NCI-H748 treated with DMSO at 0.1 percent for 48 hours (cell line): ENCODE measurements at places on chromosomes 4 and X.

DNA sequence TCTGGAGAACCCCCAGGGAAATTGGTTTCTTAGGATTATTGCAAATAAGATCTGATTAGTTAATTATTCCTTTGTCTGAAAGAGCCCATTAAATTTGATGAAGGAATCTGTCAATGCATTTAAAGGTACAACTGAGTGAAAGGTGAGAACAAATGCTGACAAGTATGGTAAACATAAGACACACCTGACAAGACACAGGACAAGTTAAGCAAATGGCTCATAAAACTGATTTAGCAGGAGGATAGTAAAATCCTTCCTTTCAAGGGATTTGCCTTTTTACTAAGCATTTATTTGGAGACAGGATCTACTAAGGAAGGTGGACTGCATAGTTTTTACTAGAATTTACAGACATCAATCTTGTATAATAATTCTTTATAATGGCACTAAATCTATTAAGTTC, 553.9 kb downstream of the SPRY1 start:
- DNase-seq = no peak

DNA sequence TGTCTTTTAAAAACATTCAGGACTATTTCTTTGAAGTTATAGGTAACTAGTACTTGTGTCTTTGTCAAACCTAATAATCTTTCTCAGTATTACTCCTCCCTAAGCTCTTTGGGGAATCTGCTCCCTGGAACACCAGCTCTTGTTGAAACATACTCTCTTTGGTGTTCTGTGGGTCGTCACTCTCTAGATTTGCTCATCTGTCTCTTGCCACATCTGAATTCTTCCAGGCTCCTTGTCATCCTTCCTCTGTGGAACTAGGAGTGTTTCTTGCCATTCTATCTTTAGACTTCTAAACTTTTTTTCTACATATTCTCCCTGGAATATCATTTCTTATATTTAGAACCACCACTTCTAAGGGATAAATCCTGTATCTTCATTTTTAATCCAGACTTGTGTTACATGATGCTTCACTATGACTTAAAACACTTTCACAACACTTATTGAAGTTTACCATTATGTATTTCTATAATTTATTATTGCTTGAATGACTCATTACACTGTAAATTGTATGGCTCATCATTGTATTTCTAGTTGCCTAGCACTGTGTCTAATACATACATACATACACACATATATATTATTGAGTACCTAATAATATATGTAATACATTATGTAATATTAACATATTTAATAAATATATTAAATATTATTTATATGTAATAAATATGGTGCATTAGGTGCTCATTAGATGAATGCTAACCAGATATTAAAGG, 186.1 kb downstream of the TMA16 start:
- no peak for DNase-seq

GRCh38 chr4:116073051-116073450, 959.6 kb upstream of the NDST4 start:
- DNase-seq = no peak

DNA sequence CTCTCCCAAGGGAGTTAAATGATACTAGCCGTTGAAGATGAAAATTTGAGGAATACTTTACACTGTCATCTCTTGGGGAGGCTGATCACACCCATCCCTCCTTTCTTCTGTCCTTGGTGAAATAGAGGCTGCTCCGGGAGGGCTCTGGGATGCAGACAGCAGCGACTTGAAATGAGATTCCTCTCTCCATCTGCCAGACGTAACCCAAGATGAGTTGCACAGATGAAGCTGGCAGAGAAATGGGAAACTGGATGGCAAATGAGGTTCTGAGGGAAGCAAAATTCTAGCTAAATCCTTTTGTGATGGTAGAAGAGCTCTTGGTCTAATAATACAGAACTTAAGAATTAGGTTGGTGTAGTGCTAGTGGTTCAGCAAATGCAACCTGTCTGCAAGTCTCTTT, 201.4 kb downstream of the AASDH start:
- no peak for DNase-seq

DNA sequence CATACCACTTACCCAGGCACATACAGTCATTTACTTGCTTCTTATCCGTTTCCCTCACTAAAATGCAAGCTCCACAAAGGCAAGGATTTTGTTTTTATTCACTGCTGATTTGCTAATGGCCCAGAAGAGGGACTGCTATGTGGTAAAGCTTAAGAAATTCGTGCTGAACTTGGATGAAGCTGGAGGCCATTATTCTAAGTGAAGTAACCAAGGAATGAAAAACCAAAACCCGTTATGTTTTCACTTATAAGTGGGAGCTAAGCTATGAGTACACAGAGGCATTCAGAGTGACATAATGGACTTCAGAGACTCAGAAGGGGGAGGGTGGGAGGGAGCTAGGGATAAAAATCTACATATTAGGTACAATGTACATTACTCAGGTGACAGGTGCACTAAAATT, 47.2 kb downstream of the RAB33B start:
- DNase-seq = no peak

DNA sequence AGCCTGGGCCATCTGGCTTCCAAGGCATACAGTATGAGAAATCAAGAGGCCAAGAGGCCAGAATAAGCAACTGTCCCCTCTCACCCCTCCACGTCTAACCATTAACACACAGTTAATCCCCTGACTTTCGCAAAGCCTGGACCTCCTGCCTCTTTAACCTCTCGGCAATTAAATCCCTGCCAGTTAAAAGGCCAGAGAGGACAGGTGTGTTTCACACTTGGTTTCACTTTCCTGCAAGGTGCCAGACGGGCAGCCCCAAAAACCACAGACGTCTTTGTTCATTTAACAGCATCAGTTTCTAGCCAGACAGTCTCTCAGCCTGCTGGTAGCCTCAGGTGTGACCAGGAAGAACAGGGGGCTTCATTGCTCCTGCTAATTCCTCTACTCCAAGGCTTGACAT, 91.1 kb upstream of the KIT start:
- DNase-seq = no peak

DNA sequence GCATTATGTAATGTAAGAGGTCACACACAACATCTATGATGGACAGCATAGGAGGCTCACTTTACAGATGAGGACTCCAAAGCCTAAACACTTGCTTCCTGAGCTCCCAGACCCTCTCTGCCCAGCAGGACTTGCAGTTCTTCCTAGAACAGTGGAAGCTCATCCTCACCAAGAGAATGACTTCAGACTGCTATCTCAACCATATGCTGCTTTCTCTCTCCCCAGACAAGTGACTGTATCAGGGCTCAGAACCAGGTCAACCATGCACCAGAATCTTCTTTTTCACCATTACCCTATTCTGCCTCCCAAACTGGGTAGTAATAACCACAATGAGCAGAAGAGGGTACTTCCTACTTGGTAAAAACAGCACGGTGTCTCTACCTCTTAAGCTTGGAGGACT, 12.2 kb downstream of the RNF150 start:
- no peak for DNase-seq

DNA sequence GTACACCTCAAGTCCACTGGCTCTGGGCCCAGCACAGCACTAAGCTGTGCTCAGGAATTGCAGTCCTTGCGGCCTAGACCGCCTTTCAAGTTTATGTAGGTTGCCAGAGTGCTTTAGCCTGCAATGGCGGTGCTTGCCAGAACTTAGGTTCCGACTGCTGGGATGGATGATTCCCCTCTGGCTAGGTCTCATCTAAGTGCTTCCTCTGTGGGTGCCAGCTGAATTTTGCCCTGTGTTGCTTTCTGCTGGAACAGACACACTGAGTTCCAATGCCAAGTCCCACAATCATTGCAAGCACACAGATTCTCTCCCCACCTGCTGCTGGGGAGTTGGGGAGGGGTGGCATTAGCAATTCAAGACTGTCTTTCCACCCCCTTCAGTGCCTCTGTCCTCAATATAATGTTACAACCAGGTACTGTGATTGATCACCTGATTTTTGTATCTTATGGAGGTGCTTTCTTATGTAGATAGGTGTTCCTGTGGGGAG, 129.5 kb downstream of the GRID2 start:
- DNase-seq = no peak

DNA sequence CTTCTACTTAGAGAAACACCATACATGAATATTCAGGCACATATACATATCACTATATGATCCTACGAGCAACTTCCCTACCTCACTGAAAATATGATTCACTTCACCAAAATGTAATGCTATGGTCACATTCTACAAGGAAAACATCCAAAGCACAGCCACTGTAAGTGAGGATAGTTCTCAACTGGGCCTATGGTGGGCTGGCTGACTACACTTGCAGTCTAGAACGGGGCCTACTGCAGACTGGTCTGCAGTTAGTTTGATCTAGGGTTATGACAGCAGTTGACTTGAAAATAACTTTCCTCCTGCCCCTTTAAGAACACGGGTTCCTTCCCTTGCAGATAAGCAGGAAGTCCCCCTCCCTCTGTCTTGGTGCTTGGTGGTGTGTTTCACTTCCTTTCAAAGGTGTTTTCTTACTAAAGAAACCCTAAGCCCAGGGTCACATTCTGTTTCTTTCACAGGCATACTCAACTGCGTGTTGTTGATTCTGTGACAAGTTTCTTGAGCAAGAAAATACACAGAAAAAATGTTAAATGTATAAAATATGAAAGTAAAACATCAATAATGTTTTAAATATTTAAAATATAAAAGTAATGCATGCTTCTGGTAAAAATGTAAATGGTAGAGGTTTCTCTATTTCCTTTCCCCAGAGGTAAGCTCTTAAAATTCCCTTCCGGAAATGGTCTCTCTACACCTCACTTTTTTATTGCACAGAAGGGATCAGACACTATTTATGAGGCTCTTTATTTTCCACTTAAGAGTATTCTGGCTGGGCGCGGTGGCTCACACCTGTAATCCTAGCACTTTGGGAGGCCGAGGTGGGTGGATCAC, 18.0 kb upstream of the TMSB4X start:
- DNase-seq = no peak

GRCh38 chr4:185912779-185913178, 100.8 kb upstream of the SORBS2 start:
- DNase-seq = peak; percentile 95

GRCh38 chrX:77938083-77938680, 27.7 kb downstream of the ATP7A start:
- no peak for DNase-seq

DNA sequence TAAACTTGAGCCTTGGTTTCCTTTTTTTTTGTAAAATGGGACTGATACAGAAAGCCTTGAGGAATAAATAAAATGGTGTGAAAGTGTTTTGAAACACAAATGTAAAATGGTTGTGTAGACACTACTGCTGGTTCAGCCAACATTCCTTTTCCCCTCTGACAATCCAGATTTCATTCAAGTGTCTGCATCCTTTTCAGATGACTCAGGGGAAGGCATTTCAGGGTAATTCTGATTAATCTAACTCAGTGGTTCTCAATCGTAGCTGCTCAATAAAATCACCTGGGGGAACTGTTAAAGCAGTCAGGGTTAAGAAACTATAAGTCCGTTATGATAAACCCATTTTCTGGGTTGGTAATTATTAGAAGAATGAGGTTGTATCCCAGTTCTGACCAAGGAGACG, 4.6 kb downstream of the ARHGAP10 start:
- DNase-seq = no peak

GRCh38 chr4:97238956-97239666, 904.2 kb downstream of the STPG2 start:
- DNase-seq = peak; percentile 86

GRCh38 chr4:137711502-137711901, 179.2 kb upstream of the PCDH18 start:
- no peak for DNase-seq

GRCh38 chr4:141080668-141081067, 52.6 kb downstream of the RNF150 start:
- no peak for DNase-seq

DNA sequence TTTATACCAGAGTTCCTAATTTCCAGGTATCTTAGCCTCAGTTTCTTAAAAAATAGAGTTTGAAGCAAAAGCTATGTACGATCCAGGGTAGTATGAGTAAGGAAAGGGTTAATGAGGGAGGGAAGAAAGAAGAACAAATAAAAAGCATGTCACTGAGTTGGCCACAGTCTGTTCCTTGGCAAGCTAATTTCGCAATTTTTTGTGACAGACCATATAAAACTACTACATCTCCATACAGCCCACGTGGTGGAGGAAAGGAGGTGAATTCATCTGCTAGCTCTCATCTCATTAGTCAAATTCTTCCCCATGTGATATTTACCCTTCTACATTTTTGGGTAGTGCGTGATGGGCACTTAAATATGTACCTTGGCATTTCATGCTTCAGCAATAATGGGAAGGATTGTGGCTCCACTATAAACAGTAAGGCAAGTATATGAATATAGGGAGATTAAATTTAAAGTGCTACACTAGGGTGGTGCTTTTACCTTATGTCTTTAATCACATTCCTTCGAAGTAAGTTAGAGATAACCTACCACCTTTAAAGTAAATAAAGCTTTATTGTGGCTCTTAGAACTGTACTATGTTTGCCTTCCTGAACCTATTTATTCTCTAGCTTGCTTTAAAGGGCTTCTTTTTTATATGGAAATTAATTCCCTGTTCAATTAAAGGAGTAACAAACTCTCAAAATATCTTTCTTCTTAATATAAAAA, 102.1 kb upstream of the VAMP7 start:
- no peak for DNase-seq

DNA sequence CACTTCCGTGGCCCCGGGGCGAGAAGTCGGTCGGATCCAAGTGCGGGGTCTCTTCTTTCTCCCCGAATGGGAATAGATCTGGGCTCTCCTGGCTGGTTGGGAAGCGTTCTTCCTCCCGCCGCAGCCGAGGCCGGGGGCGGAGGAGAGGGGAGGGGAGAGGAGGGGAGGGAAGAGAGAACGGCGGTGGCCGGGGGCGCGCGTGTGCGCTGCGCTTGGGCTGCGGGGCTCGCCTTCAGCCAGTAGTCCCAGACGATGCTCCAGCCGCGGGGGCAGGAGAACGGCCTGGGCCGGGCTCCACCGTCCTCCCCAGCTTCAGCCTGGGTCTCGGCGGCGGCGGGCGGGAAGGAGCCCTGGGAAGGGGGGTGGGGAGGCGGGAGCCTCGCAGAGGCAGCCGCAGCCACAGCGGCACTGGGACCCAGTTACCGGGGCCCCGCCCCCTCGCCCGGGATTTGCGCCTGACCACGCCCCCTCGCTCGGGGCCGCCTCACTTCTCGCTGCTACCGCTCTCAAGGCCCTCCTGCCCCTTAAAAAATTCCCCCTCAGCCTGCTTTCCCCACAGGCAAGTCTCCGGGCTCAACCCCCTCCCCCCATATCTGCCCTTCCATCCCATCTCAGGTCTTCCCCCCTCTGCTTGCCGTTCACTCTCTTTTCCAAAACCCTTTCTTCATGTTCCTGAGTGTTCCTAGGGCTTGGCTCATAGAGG, at the start of gene FGD1:
FGD1 (minus strand) TSS at position 421 of the 703 bp plus-strand sequence. CDS start 802 bp downstream, outside the sequence.
- DNase-seq = peak; percentile 40
